ENCODE measurements at places on chromosomes 4 and X.

DNA sequence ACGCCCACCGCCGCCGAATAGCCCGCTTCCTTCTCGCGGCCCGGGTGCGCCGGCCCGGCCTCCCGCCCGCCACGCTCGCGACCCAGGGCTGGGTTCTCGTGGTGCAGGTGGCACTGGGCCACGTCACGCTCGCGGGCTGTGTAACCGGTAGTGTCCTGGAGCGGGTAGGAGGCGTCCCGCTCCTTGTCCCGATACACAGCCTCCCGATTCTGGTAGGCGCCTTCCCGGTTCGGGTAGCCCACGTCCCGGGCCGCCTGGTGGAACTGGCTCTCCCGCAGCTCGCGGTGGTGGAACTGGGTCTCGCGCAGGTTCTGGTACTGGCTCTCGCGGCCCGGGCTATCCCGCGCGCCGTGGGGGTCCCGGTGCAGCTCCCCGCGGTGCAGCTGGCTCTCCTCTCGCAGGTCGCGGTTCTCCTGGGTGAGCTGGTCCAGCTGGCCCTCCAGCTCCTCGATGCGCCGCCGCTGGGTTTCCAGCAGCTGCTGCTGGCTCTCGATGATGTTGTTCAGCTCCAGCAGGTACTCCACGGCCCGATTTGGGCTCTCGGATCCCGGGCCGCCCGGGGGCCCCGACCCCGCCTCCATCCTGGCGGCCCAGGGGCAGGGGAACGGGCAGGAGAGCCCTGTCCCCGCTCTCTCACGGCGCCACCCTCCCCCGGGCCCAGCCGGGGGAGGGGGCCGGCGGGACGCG is 39.3 kb upstream of the IQSEC2 start:
- DNase-seq, result peak; percentile 18

- DNase-seq, result no peak
Observed at GRCh38 chr4:43567644-43568043, 675.1 kb downstream of the GRXCR1 start.

DNA sequence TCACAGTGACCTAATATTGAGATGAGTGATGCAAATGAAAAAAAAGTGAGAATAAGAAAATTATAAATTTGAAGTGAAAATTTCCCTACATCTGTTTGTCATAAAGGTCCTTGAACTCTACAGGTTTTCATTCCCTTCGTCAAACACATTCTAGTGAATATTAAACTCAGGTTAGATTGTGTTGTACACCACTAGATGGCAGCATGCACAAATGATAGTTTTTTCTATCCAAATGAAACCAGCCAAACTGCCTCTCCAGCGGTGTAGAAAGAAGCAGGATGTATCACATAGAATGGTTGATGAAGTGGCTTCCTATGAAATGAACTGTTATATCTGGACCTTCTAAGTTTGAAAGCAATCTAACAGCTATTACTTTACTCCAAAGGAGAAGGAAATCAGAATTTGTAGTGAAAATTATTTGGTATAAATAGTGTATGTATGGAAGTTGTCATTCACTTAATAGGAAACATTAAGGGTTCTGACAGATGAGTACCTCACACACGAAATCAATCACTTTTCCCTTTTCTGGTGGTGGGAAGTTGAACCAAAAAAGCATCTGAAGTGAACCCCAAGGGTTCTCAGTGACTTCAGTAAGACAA is 382.7 kb downstream of the UNC5C start:
- peak; percentile 60 for DNase-seq

DNA sequence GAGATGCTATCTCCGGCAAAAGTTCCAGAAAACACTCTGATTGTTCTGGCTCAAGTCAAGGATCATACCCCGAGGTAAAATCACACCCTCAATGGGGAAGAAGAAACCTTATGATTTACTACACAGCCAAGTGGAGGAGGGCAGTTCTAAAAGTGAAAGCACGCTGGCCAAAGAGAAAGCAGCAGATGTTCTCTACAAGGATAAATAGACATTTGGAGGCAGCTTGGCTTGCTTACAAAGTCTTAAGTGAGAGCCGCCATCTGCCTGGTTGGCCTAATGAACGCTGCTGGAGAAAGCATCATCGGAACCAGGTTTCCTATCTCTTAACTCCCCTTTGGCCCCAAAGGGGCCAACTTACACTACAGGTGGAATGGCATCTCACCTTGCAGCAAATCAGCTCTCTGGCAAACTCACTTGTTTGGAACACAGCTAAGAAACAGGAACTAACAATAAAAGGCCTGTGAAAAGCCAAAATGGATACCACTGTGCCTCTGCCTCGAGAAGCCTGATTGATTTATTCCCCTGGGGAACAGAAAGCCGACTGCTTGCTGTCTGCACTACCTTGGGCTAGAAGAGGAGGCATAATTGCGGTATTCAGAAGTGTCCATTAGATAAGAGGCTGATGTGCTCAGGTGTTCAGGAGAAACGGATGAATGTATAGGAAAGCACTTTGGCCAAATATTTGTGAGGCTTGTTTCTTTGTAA is 22.8 kb downstream of the FRAS1 start:
- no peak for DNase-seq

DNA sequence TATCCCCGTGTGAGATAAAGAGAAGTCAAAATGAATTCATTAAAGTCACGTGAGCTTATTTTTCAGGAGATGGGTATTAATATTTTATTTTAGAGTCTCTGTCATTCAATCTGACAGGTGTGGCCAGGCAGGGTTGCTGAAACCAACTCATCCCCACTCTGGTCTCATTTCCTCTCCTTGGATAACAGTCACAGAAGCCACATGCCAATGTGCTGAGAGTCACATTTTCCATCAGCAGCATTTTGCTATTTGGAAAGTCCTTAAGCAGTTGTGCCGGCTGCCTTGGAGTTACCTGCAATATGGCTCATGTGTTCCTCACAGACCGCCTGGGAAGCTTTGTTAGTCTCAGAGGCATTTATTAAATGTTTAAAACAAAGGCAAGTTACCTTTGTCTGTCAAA is 302.3 kb downstream of the DCHS2 start:
- peak; percentile 1 for DNase-seq

DNA sequence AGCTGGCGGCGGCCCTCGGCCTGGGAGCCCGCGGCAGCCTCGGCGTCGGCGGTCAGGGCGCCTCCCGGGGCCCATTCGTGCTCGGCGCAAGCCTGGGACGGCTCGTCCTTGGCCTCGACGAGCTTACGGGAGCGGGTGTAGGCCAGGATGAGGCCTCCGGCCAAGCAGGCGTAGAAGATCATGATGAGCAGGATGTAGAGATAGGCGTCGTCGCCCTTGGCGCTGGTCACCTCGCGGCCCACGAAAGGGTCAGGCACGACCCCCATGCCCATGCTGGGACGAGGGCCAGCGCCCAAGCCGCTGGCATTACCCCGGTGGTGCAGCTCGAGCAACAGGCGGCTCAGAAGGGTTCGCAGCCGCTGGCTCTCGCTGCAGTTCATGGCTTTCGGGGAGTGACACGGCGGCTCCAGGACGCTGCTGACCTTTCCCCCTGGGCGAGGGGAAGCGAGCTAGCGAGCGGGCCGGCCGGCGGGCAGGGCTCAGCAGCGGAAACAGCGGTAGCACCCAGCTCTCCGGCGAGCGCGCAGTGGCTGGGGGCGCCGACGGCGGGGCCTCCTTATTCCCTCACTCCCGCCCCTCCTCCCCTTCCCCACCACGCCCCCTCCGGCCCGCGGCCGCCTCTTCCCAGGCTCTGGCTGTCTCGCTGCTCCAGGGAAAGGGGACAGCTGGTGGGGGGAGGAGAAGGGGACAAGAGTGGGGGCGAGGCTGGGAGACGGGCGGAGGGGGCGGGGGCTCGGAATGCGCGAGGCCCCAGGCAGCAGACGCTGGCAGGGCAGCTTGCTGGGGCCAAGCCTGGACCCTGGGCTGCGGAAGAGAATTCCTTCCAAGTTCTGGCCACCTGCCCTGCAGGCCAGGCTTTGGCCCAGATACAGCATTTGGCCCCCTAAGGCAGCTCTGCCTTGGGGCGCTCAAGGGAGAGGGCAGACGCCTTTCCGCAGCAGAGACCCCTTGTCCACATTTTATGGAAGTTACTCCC is at the start of gene KCNE5:
TSS of gene KCNE5 (minus strand) at position 532 of the 976 bp plus-strand sequence. CDS start at position 380, 152 bp downstream.
- DNase-seq, result no peak

GRCh38 chr4:35164063-35164462 is 1080.3 kb downstream of the ARAP2 start:
- no peak for DNase-seq

DNA sequence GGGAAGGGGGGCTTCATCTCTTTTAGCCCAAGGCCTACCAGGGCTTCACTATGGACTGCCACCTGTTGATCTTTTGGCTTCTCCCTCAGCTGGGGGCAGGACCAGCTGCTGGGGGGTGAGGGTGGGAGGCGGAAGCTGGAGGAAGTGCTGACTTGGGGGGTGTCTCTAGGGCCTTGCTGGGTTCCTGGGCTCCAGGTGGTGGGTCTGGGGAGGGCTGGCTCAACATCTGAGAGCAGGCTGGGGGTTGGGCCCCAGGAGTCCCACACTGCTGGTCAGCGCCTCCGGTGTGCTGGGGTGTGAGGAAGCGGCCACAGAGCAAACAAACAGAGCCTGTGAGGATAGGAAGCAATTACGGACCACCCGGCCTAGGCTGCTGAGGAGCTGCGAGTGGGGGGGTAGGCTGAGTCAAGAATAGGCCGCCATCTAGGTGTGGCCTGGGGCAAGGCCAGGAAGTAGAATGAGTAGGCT is 85.7 kb downstream of the EFNB1 start:
- DNase-seq, result no peak

DNA sequence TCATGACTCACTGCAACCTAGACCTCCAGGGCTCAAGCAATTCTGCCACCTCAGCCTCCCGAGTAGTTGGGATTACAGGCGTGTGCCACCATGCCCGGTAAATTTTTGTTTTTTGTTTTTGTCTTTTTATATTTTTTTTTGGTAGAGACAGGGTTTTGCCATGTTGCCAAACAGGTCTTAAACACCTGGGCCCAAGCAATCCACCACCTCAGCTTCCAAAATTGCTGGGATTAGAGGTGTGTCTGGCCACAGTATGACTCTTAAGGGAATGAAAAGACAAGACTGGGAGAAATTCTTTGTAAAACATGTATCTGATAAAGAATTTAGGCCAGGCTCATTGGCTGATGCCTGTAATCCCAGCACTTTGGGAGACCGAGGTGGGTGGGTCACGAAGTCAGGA is 29.2 kb upstream of the PDGFRA start:
- DNase-seq, result no peak

- DNase-seq, result no peak
Observed at GRCh38 chr4:141409556-141409955, 188.9 kb downstream of the ZNF330 start.

GRCh38 chr4:40196724-40197281 is at the start of gene RHOH:
Gene RHOH, plus strand, starts transcription at chr4:40197031. Its CDS starts 46,356 bp downstream, at chr4:40243387.
- DNase-seq, result no peak

DNA sequence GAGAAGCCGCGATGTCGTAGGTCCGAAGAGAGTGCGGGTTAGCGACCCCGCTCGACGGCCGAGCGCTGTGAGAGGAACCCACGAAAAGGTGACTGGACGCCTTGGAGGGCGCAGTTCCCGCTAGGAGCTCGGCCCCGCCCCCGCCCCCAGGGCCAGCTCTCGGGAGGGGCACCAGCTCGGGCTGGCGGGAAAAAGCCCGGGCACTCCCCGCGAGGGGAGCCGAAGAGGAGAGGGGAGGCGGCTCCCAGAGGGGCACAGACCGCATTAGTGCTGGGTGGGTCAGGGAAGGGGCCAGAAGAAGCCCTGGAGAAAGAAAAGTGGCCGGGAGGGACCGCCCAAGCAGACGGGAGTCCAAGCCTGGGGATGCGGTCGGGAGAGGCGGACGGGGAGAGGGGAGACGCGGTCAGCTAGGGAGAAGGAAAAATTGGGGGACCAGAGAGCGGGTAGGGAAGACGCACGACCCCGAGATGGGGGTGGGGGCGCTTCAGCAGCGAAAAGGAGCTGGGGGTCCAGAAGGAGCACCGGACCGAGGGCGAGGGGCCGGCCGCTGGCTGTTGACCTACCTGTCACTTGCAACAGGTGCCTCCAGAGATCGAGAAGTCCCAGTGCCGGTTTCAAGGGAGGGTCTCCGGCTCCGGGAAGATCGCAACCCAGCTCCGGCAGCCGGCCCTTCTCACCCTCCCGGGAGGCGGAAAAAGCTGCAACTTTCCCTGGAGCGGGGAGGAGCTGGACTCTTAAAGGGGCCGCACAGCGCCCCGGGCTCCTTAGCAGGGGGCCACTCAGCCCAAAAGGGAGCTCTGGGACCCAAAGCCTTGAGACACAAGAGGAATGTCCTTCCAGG is at the start of gene SYTL4:
TSS of gene SYTL4 (minus strand) at position 681 of the 841 bp plus-strand sequence. CDS start 30,084 bp downstream, outside the sequence.
- peak; percentile 61 for DNase-seq

Measured in ELR (cell line).